ENCODE measurements at places on chromosomes 3 and 15.

GRCh38 chr3:39292961-39293360, 13.1 kb upstream of the CX3CR1 start:
- no peak for DNase-seq

DNA sequence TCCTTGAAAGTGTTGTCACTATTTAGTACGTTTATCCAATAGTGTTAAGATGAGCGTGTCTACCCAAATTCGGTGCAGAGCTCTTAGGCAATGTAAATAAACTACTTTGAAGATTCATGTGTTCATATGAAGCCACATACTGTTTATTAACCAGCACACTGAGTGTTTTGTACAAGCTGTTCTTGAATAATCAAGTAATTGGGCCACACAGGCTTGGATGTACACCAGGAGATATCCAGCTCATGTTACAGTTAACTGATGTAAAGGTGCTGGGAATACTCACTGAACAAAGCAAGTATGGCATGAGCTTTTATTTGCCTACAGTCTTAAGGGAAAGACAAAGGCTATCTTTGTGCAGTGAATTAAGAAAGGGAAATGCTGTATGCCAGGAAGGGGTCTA, 632 bp upstream of the DHX36 start:
- no peak for DNase-seq

DNA sequence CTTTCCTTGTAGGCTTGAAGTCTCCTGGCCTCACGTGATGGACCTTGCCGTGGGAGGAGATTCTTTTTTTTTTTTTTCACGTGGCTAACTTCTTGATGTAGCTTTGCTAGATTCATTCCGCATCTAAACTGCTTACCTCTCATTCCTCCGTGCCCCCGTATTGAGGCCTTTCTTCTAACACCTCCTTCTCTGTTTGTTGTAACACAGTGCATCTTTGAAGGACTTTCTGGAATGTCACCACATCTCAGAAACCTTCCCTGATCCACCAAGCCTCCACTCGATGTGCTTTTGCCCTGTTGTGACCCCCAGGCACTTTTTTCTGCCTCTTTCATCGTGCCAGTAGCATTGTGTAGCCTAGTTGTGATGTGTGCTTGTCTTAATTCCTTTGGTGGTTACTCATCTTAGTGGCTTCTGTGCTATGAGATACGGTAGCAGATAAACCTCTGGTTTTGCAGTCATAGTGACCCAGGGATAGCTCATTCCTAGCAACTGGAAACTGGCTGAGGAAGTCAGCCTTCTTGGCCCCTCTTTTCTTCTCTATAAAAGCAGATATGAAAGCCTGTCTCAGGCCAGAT, 1.6 kb upstream of the BNC1 start:
- DNase-seq: no peak

DNA sequence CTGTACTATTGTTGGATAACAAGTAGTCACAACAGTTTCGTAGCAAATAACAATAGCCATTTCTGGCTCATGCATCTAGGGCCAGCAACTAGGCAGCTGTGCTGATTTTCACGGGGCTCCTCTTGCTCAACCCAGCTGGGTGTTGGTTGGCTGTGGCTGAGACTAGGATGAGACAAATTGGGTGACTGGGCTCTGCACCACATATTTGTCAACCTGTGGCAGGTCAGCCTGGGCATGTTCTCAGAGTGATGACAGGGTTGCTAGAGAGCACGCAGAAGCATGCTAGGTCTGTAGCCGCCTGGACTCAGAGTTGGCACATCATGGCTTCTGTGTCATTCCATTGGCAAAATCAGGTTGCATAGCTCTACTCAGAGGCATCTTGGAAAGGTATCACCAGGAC, 175.9 kb downstream of the OTOL1 start:
- no peak for DNase-seq
